RPMI7951 (cell line): ENCODE measurements at places on chromosomes 2 and 18.

DNA sequence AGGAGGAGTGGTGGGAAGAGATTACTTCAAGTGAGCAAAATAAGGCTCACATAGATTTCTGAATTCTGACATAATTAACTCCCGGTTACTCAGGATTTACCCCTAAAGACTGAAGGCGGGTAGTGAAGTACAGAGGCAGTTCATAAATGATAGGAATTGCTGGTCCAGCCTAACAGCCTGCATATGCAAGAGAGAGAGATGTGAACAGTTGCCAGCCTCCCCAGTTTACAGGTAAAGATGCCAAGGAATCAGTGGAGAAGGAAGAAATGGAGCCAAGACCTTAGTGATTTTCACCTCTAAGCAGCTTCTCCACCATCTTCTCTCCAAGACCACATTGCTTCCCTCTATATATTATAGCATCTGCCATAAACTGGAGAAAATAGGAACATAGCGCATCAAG is 91.8 kb upstream of the THUMPD2 start:
- DNase-seq = no peak

GRCh38 chr2:195898505-195899191 is 170.0 kb downstream of the DNAH7 start:
- DNase-seq = peak; percentile 88

DNA sequence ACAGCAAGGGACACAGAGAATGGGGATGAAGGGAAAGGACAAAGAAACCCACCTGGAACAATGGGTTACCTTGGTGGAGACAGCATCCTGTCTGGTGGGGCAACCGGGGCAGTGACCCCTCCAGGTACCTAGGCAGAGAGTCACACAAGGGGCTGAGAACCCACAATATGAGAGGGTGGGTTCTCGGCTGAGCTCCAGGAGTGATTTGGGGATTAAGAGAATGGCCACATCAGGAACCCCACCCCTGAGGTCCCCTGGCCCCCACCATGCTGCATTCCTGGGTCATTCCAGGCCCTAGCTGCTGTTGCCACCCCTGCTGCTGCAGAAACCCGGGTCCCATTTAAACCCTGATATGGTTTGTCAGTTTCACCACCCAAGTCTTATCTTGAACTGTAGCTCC is 172.3 kb downstream of the RTP5 start:
- DNase-seq = no peak

DNA sequence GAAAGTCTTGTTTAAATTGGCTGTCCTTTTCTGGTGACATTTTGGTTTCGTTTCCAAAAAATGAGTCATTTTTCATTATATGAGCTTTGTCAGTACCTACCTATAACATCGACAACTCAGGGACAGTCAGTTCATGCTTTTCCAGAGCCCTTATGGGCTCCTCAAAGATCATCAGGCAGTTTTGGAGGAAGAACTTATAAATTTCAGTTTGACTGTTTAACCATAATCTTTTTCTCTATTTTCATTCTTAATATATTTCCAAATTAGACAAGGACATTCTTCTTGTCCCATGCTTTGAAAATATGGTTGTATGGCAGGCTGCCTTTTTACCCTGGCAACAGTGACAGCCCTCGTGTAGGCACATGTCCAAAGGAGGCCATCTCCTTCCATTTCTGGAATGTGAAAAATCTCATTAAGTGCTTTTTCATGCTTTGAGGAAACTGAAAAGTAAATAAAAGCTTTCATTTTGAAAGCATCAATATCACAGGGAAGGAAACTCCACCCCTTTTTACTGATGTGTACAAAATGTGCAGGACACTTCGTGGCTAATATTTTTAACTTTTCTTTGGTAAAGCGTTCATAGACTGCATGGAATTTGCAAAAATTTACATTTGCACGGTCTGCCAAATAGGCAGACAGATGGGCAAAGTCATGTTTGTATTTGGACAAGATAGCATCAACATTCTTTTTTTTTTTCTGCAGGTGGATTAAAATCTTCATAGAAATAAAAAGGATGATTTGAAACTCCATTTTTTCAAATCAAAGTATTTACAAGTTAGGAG is 7.2 kb upstream of the PROC start:
- peak; percentile 72 for DNase-seq

DNA sequence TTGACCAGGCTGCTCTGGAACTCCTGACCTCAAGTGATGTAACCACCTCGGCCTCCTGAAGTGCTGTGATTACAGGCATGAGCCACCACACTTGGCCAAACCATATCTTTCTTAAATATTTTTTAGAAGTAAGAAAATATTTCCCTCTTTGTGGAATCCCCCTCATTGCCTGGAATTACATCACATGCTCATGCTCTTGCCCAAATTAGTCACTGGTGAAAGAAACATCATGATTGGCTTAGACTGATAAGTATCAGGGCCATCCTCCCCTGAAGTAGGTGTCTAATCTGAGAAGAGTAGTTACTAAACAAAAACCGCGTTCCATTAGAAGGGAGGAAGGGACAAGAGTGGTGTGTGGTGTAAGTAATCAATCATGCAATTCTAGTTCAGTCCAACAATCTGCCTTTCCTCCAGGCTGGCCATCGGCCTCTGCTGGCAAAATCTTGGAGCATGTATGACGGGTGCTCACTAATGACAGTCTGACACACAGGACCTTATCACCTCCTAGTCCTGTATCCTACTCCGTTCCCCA is 52.3 kb upstream of the SCG2 start:
- peak; percentile 21 for DNase-seq

GRCh38 chr2:217459680-217460405 is 543.0 kb downstream of the TNS1 start:
- peak; percentile 21 for DNase-seq

DNA sequence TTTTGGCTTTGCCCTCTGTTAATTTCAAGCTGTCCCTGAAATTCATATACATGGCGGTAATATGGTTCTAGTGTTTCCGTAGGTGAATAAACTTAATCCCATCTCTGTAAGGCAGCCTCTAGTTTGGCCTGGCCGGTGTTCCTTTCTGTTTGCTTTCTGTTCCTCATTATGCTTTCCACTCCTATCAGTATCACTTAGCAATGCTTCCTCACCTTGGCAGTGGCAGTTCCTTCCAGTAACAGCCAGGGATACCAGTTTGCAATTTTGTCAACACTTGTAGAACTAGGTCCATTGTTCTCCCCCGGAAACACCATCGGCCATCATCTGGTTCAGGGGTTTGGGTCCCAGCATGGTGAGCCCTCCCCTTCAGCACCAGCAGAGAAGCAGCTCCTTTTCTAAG is 18.2 kb upstream of the TNP1 start:
- no peak for DNase-seq

GRCh38 chr2:11396021-11396420 is 51.6 kb upstream of the ROCK2 start:
- DNase-seq = no peak

- no peak for DNase-seq
Observed at GRCh38 chr2:189865826-189866225, 81.6 kb downstream of the PMS1 start.
